ENCODE measurements at places on chromosomes 7 and 10.

DNA sequence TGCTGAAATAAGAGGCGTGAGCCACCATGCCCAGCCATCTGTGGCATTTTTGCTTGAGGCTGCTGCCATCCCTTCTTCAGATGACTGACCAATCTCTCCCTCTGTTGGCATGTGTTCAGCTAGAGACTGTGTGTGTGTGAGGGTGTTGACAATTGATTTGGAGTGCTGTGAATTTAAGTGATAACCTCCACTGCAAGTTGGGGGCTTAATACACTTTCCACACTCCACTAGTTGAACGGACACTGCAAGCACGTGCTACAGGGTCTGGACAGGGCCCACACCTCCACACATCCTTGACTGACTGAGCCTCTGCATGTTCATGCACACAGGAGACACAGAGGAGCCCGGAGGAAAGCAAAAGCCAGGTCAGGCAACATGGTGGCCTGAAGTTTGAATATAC is 51.3 kb downstream of the BRAF start:
- no peak for DNase-seq

DNA sequence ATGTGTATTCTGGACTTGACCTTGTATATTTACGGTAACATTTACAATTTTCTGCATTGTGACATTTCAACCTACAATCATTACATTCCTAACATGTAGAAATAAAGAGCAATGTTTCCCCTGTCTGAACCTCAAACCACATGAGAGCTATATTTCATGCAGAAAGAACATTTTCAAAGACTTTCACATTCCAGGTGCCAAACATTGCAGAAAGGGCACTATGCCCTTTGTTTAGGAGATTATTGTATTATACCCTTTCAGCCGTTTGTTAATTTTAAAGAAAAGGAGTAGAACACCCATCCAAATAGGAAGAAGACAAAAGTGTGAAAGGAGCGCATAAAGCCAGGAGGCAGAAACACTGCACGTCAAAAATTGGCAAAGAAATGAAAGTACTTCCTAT is 260.4 kb downstream of the RELN start:
- DNase-seq, result no peak

GRCh38 chr10:116597543-116597942 is 6.8 kb downstream of the PNLIPRP1 start:
- DNase-seq, result no peak

- peak; percentile 95 for DNase-seq
These were observed 186.2 kb downstream of the REEP3 start for GRCh38 chr10:63707254-63707910.

- peak; percentile 29 for DNase-seq
These were observed 251.5 kb downstream of the DOCK4 start for GRCh38 chr7:111954474-111955381.

DNA sequence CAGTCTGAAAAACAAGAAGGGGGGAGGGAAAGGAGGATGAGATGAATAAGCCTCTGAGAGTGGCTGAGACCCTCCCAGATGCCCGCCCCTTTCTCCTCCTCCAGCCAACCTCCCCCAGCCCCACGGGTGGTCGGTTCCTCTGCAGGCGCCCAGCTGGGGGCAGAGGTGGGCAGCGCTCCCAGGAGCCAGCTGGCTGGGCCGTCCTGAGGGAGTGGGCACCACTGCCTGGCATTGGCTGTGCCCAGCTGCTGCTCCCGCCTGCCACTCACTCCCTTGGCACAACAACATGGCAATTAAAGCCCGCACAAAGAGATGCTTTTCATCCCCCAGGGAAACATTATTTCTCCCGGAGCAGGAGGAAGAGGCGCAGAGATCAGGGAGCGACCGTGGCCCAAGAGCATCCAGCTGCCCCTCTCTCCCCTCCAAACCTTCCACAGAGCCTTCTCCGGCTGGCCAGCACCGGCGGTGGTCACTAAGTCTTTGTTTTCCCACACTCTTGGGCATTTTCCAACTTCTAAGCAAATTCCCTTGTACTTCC is 107.2 kb downstream of the SPDYE5 start:
- DNase-seq, result no peak

GRCh38 chr10:70537398-70538194 is 59.0 kb downstream of the PALD1 start:
- no peak for DNase-seq

DNA sequence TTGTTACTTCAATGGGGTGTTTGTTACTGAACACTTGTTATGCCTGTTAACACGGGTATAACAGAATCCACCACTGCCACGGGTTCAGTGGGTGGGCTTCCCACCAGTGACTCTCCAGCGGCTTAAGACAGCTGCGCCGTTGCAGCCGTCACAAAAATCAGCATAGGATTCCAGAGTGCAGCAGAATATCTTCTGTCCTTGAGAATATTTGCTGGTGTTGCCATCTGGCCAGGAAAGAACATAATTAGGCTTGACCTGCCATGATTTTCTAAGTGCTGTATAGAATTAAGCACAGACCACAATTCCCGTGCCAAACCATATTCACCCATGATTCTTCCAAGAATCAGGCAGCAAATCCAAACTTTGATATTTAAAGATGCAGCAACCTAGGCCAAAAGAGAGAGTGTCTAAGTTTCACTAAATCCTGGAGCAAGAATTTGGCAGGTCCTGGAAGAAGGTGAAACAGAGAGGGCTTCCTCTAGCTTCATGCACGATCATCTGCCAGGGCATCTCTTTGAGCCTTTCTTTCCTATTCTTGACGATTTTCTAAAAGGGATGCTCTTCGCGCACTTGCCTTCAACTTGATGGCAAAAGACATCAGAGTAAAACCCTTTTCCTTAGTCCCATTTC is 95.0 kb downstream of the FRMD4A start:
- DNase-seq, result no peak

DNA sequence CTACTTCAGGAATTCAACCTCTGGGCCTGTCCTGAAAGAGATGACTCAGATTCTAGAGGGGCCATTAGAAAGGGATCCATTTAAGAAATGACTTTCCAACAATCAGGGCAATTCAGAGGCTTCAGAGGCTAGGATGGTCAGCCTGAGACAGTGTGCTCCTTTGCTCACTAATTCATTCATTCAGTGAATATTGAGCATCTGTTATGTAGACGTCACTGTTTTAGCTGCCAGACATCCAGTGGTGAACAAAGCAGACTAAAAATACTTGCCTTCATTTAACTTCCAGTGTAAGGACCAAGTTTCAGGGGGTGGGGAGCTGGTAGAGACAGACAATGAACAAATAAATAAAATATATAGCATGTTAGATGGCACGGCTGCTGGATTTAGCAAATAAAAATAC is 1.6 kb downstream of the KIAA1217 start:
- DNase-seq, result no peak

DNA sequence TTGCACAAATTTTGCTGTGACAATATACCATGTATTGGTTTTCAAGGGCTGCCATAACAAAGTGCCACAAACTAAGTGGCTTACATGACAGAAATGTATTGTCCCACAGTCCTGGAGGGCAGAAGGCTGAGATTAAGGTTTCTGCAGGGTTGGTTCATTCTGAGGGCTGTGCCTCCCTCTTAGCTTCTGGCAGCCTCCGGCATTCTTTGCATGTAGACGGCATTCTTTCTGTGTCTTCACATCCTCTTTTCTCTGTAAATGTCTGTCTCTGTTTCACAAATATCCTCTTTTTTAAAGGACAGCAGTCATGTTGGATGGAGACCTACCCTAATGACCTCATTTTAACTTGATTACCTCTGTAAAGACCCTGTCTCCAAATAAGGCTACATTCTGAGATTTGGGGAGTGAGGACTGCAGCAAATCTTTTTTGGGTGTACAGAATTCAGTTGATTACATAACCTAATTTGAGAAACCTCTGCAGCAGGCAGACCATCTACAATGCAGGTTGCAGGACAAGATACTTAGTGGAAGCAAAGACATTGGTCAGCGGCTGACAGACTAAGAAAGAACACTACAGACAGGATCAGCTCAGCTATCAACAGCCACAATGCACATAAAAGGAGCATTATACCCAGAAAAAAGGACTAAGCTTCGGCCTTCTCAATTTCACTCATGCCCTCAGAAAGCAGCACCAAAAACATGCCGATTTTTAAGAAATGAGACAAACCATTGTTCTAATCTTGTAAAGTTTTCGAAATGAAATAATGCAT is 84.6 kb upstream of the FAM3C start:
- DNase-seq, result no peak

GRCh38 chr10:116792817-116793216 is 50.5 kb upstream of the HSPA12A start:
- no peak for DNase-seq

GRCh38 chr10:7171825-7172224 is 239.0 kb downstream of the SFMBT2 start:
- DNase-seq, result no peak

- no peak for DNase-seq
These were observed 7.2 kb downstream of the C10orf90 start for GRCh38 chr10:126663328-126663727.

GRCh38 chr7:18393465-18394118 is 102.0 kb upstream of the HDAC9 start:
- DNase-seq, result no peak

- peak; percentile 29 for DNase-seq
These were observed 117.6 kb downstream of the HIP1 start for GRCh38 chr7:75621124-75621523.

DNA sequence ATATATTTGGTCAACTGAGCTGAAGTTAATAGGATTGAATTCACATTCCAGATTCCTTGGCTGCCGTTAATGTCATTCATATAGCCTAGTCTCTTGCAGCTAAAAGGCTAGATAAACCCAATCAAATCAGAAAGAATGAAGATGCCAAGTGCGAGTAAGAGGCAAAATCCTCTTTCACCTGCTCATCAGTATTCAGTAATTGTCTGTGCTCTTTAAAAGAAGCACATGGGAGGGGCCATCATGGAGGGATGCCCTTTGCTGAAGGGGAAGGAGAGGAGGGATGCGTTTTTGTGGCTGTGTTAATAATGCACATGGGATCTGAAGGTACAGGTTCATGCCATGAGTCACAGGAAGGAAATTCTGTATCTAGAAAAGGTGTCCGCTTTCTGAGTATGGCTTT is 232.2 kb downstream of the TMEM178B start:
- DNase-seq, result no peak

GRCh38 chr7:51079494-51079893 is 237.1 kb downstream of the COBL start:
- no peak for DNase-seq

Measured in inflammatory macrophage treated with lipopolysaccharide for 4 hours (primary cell).